ENCODE measurements at places on chromosomes 12 and 14.

GRCh38 chr12:388012-388411 lies 1.1 kb downstream of the KDM5A start:
- no peak for DNase-seq

DNA sequence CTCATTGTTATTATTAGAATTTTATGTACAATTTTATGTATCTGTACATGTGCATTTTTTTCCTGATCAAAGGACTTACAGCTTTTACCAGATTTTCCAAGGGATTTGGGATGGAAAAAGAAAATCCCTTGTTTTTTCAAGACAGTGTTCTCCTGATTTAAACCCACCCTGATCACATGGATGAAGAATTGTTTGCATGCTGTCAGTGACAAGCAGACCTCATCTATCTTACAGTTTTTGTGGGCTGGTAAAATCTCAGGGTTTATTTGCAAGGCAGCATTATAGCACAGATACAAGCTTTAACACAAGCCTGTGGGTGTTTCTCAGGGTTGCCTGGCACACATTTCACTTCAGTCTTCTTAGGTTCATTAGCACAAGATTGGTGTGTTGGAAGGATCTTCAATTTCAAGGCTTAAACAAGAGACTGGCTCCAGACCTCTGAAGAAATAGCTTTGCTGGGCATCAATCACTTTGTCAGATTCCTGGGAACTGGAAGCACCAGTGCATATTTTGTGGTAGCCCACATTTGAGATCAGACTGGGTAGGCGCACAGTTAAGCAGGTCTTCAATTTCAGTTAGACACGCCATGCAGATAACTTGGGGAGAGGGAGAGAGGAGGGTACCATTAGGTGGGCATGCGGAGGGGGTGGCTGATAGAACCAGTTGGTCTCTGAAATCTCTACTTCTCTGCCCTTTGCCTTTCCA lies 118.0 kb downstream of the TBX5 start:
- peak; percentile 66 for DNase-seq

GRCh38 chr12:42794806-42795205 lies 205.3 kb upstream of the PRICKLE1 start:
- no peak for DNase-seq

DNA sequence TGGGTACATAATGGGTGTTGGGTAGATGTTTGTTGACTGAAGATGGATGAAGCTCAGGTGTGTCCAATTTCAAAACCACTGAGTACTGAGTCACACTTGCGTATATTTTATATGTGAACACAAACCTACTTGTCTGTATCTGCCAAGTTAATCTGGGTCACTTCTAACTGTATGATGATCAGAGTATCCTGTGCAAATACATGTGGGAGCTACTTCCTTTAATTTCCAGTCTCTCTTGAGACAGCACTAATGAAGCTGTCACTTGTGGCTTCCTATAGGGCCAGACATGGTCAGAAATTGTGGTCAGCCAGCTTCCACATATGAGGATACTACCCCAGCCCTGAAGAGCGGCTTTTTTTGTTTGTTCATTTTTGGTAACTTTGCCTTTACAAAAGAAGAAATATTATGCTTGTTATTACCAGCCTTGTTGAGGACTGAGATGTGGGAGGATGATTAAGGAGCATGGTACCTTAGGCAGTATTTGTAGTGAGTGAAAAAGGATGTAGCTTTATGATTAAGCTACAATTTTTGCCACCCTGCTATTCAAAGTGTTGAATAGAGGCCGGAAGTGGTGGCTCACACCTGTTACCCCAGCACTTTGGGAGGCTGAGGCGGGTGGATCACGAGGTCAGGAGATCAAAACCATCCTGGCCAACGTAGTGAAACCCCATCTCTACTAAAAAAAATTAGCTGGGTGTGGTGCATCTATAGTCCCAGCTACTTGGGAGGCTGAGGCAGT lies 32.4 kb downstream of the PLXNC1 start:
- DNase-seq = no peak

- peak; percentile 38 for DNase-seq
Observed at GRCh38 chr14:76701981-76702380, 59.3 kb upstream of the VASH1 start.

All from islet precursor cell (in vitro differentiated cells).